LoVo (cell line): ENCODE measurements at places on chromosomes 16 and 17.

DNA sequence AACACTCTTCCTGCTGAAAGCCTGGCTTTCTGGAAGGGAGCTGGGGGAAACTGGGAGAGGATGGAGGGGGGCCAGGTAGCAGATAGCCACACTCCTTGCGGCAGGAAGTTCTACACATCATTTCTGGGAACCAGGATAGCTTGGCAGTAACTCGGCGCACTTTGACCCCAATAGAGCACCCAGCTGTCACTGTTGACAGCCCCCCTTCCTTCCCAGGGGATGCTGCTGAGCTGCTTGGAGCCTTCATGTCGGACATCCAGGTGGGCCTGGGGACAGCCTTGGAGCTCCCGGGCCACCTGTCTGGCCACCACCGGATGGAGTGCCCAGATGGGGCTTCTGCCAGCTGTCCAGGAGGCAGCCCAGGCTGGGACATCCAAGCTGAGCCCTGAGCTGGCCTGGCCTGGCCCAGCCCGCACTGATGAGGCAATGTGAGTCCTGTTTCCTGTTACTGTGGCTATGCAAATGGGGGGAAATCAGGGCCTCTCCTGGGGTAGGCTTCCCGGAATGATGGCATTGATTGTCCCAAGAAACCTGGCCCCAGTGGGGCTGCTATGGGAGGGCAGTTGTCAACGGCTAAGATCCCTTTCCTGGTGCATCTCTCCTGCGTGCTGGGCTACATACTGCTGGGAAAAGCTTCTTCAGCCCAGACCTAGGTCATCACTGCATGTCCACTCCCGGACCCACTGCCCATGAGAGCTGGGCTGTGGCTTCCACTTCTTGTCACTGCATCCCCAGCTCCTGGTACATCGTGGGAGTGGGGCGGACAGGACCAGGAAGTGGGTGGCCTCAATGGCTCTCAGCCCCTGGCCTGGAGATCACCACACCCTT lies 50.0 kb downstream of the SOCS1 start:
- no peak for DNase-seq

DNA sequence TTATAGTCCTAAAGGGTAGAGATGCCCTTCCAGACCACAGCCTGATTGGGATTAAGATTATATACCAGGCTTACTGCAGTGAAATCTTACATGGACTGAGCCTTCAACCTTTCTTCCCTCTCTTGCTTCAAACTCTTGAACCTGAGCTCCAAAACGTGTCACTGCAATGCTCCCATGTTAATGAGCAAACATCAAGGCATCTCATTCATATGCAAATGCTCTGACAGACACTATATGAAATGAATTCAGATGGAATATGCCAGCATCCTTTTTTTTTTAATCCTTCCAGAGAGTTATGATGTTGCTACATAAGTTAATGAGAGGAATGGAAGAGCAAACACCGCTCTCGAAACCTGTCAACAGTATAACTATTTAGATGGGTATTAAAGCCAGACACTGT lies 611.9 kb upstream of the CDH11 start:
- no peak for DNase-seq

DNA sequence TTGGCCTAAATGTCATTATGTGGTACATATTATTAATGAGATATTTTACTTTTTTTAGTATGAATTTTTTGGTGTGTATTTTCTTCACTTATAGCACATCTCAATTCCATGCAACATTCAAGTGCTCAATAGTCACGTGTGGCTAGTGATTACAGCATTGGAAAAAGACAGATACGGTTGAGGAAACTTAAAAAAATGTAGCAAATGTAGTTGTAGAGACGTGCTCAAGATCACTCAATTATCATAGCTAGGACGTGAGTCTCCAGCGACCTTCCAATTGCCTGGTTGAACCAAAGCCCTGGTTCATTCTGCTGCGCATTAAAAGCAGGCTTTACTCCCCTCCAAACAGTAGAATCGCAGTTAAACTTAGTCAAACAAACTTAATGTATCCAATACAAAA lies 1.2 kb upstream of the LIG3 start:
- DNase-seq = no peak

- peak; percentile 53 for DNase-seq
These were observed 6.2 kb upstream of the ACTG1 start for GRCh38 chr17:81518785-81519283.

DNA sequence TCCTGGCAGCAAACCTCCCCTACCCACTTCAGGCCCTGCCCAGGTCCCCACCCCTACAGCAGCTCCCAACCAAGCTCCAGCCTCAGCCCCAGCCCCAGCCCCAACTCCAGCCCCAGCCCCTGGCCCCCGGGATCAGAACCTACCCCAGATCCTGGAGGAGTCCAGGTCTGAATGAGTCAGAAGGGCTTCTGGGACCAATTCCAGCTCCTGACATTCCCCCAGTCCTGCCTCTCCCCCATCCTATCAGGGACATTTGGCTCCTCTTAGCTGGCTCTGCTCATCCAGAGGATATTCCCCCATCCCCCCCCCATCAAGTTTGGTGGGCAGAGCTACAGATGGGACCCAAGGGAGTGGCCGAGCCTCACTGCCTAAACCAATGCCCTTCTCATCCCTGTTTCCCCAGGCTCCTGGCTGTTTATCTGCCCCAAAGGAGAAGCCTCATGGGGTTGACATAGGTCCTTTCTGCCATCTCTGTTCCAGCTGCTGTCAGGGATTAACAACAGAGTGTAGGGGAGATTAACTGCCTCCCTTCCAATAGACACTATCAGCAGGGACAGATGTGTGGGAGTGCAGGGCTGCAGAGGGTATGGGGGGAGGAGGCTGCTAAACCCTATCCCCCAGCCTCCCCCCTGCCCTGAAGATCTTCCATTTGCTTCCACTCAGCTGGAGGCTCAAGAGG lies 16.5 kb downstream of the CNTNAP1 start:
- DNase-seq = no peak

DNA sequence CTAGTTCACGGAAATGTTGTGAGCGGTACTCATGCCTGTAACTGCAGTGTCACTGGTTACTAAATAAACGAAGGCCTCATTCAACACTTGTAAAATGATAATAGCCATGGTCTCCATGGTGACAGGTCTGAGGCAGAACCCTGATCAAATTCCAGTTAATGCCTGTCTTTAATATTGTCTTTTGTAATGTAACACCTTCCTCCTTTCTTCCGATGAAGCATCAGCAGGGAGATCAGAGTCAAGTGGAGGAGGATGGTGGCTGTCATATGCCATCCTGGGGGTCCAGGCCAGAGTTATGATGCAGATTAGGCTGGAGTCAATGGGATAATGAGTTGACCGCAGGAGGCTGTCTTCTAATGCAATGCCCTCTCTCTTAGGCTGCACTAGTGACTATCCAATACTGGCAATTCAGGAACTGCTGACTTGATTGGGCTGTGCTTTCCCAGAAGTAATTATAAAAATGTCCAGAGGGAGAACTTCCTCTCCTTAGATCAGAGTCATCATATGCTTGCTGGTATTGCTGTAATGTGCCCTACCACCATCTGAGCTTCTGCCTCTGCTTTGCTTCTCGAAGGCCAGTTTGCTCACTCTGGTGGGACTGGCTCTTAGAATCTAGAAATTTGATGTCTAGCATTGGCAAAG lies 419.1 kb downstream of the CA10 start:
- DNase-seq = no peak

GRCh38 chr16:75256696-75257343 lies 5.4 kb upstream of the BCAR1 start:
- no peak for DNase-seq

DNA sequence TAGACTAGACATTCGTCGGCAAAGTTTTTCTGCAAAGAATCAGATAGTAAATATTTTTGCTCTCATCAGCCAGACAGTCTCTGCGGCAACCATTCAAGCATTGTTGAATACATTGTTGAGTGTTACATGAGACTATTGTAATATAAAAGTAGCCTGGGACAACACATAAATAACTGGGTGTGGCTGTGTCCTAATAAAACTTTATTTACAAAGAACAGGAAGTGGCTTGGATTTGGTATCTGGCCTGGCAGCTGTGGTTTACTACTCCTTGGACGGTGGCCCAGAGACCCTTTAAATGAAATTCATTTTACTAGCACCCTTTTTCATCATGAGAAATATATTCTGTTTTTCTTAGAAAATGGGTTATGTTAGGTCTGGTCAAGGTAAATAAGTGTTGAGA lies 297.2 kb downstream of the WWOX start:
- no peak for DNase-seq

GRCh38 chr17:1011760-1012735 lies 15.1 kb downstream of the TIMM22 start:
- no peak for DNase-seq

GRCh38 chr16:84898447-84898846 lies 78.7 kb downstream of the CRISPLD2 start:
- DNase-seq = no peak

- no peak for DNase-seq
These were observed 157.3 kb downstream of the CDH13 start for GRCh38 chr16:82783933-82784572.

DNA sequence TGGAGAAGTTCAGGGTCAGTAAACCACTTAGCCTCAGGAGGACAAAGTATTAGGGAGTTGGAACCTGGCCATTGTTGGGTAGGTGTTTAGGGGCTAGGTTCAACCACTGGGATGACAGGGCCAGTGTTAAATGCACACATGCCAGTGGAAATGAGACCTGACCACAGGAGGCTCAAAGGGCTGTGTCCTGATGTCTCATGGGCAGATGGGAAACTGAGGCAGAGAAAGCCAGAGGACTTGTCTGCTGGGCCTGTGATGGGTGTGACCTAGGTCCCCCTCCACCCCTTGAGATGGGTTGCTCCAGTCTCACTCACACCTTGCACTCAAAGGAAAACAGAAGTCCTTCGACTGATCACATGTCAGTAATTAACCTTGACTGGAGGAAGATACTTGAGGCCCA lies 16.0 kb downstream of the CPNE2 start:
- no peak for DNase-seq

GRCh38 chr17:56822725-56823124 lies 11.0 kb downstream of the C17orf67 start:
- no peak for DNase-seq
